ENCODE measurements at places on chromosomes 2 and 18.
A peak's percentile ranks its signal among the peaks of the same experiment; 100 is the strongest.

DNA sequence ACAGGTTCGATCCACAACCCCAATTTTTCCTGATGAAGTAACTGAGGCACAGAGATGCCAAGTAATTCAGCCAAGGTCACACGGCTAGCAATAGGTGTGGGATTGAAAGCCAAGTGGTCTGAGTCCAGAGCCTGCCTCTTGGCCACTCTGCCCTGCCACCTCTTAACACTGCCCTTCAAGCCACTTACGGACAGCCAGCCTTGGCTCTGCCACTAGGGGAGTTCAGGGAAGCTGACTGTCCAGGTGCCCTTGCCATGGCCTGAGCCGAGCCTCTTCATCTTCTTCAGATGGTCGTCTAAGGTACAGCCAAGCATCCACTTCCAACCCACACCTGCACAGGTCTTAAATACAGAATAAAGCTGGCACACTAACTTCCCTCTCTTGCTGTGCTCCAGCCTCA, 99.3 kb upstream of the GPR45 start:
- no peak for DNase-seq

- no peak for DNase-seq
These were observed 74.6 kb upstream of the SMAD7 start for GRCh38 chr18:49025426-49025766.

DNA sequence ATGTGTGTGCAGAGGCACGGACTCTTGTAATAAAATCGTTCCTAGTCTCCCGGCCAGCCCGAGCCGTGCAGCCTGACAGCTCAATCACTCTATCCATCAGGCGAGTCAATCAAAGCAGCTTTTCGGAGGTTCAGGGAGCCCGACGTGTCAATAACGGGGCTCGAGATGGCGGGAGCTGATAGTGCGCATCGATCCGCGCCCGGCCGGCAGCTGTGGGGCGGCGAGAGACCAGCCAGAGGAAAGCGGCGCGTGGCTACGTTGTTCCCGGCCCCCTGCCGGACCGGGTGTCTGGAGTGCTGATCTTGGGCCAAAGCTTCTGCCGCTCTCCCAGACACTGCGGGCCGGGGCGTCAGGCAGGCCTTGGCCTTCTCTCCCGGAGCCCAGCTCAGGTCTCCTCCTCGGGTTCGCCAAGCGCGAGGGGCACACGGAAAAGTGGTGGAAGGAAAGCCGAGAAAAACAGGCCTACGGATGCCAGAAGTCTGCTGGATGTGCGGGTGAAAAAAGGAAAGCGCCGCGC, 2.4 kb downstream of the EN1 start:
- DNase-seq: no peak

DNA sequence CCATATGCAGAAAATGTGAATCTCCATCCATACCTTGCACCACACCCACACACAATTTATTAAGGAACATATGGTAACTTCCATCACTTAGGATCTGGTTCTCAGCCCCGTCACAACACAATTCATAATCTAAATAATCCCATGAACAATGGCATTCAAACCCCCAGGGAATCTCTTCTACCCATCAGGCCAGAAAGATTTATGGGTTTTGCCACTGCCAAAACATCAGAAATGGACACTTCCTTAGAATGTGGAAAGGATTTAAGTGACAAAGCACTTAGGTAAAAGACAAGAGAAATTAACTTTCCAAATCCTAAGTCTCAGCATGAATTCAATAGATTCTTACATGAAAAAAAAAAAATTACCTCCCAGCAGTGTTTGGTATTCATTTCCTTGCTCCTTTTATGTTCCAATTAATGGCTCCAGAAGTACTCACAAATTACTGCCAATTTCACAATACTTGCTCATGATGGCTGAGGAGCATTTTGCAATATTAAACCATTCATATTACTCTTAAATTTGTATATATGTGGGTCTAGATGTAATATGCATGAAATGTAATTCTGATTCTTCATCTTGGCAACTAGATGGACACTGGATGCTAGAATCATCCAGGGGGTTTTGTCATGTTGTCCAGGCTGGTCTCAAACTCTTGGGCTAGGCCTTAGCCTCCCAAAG, 56.5 kb upstream of the TMEM247 start:
- DNase-seq: no peak

GRCh38 chr18:79199691-79200374, 130.6 kb downstream of the ATP9B start:
- DNase-seq: no peak

DNA sequence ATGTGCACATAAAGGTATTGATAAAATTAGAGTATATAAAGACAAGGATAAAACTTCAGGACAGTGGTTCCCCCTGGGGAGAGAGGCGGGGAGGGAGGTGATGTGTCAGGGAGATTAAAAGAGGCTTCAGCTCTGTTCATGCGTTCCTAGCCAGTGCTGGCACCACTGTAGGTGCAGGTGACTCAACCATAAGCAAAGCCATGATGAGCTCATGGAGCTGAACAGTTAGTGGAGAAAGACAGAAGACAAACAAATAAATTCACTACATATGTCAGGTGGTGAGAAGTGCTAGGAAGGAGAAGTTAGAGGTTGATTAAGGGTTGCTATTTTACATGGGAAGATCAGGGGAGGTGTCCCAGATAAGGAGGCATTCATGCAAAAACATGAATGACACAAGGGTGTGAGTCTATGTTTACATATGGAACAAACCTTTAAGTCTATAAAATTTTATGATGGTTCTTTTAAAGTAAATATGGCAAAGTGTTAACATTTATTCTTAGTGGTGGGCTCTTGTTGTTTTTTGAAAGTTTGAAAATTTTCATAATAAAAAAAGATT, 136.0 kb downstream of the ANKRD44 start:
- DNase-seq: no peak

- DNase-seq: no peak
These were observed 297.3 kb upstream of the MEIS1 start for GRCh38 chr2:66137606-66138130.

- DNase-seq: peak; percentile 54
These were observed 55.9 kb downstream of the UNC50 start for GRCh38 chr2:98664323-98664722.

GRCh38 chr2:7785700-7786099, 868.5 kb downstream of the RNF144A start:
- DNase-seq: no peak

DNA sequence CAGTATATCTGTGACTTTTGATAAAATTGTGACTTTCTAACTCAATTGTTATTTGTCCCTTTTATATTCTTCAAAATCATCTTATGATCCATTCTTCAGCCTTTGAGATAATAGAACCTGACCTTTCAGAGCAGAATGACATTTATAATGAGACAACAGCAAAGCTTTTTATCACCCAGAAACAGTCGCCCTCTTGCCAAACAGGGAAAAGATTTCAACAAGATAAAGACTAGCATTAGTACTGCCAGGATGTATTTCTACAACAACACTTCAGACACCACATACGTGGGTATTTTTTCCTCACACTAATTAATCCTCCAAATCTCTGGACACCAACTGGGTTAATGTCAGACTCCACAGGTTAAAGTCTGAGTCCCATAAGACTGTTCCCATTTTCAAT, 249.0 kb downstream of the ZNF804A start:
- DNase-seq: no peak

GRCh38 chr18:3794537-3795348, 344.8 kb downstream of the TGIF1 start:
- DNase-seq: no peak

DNA sequence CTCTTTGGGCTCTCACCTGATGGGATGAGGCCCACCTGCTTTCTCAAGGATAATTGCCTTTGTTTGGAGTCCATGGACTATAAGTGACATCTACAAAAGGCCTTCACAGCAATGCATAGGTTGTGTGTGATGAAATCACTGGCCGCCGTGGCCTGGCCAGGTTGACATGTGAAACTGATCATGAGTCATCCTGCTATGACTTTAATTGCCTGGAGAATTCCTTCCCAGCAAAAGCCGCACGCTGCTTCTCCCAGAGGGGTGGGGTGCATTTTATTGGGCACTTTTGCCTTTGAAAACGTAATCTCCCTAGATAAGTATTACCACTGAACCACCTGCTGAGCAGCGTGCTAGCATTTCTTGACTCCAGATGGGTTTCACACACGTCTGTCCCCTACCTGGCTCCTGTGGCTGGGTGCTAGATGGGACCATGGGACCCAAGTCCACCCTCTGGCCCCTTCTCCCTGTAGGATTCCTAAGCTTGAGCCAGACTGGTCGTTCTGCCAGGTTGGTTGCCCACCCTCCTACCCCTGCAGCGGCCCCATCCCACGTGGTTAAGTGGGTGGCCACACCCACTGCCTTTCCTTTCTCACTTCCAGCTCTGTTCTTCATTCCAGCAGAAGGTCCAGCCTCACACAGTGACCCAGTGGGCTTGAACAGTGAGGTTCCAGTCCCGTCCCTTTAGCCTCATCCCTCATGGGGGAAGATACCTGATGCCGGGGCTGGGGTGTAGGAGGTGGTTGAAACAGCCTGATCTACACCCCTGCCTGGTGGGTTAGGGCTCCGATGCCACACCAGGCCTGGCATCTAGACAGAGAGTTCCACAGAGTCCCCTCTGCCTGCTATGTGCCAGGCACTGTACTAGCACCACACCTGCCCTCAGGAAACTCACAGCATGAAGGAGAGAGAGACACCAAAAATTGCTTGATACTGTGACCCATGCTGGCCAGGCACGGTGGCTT, 89.6 kb downstream of the GBX2 start:
- no peak for DNase-seq

- peak; percentile 29 for DNase-seq
These were observed 436 bp upstream of the ITPRIPL1 start for GRCh38 chr2:96324721-96325040.

Data from activated naive CD4-positive, alpha-beta T cell treated with anti-CD3 and anti-CD28 coated beads, Interleukin-2, amount 50 U/mL, for 16 hours (primary cell).